T-cell (primary cell): ENCODE measurements at places on chromosomes 5 and 9. TPM values are rescaled to one million over a fixed set of nuclear protein-coding genes. Genes with fewer than 3 reads are reported as not detected.

Gene OTP
- total RNA-seq, result not detected

Gene CLINT1
- 62.8 TPM for total RNA-seq

Gene PCDHB11
- not detected for total RNA-seq

Gene ZDHHC11B
- total RNA-seq, result 3.2 TPM

Gene CIZ1
- total RNA-seq, result 146 TPM

Gene DNAJB5
- 1.4 TPM for total RNA-seq

Gene HINT2
- 28.5 TPM for total RNA-seq

Gene TAF11L14
- total RNA-seq, result not detected

Gene CD274
- total RNA-seq, result 11.4 TPM

Gene SLC25A2
- total RNA-seq, result 1.0 TPM
